Fibroblast of the conjunctiva (primary cell): ENCODE measurements at places on chromosomes 6 and 20.

GRCh38 chr20:6699921-6700562 lies 67.4 kb upstream of the BMP2 start:
- no peak for DNase-seq

DNA sequence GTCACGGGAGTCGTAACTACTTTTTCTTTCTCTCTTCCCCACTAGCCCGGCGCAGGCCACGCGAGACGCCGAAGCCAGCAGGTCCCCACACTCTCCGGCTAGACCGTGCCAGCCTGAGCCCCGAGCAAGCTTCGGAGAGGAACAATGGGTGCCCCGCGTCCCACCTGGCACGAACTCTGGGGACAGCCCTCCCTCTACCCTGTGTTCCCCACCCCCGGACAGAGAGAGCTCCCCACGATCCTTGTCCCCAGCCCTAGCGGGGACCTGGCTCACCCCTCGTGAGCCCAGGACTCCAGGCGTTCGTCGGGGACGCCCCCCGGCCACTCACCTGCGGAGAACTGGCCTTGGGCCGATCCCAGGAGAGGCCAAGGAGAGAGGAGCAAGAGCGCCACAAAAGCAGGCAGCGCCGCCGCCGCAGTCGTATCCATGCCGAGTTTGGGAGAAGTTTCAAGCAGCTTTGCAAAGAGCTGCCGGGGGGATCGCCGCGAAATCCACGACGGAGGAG lies 416 bp downstream of the PTPRK start:
- no peak for DNase-seq

DNA sequence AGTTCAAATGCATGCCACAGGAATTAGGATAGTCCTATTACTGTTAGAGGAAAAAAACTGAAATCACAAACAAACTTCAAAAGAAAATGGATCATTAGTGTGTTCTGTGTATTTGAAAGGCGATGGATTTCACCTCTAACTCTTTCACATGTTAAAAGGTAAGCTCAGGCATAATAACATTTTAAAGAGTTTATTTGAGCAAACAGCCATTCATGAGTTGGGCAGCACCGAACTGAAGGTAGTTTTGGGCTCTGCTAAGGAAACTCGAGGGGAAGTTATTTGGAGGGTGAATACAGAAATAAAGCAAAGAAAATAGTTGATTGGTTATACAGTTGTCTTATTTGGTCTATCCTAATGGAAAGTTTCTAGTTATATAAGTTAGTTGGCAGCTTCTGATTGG lies 546.5 kb upstream of the POU3F2 start:
- no peak for DNase-seq

DNA sequence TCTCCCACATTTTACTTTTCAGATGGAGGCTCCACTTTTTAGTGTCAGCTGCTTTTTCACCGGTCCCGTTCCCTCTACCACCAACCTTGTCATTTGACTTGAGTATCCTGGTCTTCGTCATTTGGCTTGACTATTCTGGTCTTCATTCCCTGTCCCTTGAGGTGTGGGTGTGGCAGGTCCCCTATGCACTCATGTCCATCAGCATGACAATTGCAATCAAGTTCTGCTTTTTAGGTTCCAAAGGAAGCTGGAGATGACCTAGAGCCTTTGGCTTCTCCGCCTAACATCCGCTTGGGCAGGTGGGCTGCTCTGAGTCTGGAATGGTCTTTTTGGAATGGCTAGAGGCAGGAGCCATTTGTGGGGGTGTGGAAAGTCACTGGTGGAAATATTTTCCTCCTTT lies 99.8 kb upstream of the MLN start:
- no peak for DNase-seq

- no peak for DNase-seq
Observed at GRCh38 chr20:17108896-17109295, 117.9 kb upstream of the PCSK2 start.

DNA sequence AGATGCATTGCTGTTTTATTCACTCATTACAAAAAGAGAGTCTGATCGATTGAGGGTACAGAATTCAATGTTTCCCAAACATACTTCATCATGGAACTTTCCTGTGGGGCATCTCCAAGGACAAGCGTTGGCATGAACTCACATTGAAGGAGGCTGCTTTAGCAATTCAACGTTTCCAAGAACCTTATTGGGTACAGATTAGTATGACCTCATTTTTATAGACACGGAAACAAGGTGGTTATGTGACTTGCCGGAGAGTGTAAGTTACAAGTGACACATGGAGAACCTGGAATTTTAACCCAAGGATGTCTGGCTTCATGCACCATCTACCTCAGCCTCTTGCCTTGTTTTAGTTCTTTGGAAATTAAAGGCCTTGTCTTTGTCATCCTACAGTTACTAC lies 8.8 kb downstream of the GPR31 start:
- DNase-seq, result no peak

- no peak for DNase-seq
Observed at GRCh38 chr6:33983721-33984465, 162.0 kb downstream of the GRM4 start.

DNA sequence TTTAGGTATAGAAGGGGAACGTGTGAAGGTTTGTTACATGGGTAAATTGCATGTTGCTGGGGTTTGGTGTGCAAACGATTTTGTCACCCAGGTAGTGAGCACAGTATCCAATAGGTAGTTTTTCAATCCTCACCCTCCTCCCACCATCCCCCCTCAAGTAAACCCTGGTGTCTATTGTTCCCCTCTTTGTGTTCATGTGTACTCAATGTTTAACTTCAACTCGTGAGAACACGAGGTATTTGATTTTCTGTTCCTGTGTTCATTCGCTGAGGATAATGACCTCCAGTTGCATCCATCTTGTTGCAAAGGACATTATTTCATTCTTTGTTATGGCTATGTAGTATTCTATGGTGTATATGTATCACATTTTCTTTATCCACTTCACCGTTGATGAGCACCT lies 11.6 kb upstream of the VNN1 start:
- DNase-seq, result no peak

GRCh38 chr20:49160057-49160929 lies 27.8 kb downstream of the STAU1 start:
- DNase-seq, result no peak

GRCh38 chr6:39849228-39849627 lies 57.1 kb downstream of the DAAM2 start:
- no peak for DNase-seq

DNA sequence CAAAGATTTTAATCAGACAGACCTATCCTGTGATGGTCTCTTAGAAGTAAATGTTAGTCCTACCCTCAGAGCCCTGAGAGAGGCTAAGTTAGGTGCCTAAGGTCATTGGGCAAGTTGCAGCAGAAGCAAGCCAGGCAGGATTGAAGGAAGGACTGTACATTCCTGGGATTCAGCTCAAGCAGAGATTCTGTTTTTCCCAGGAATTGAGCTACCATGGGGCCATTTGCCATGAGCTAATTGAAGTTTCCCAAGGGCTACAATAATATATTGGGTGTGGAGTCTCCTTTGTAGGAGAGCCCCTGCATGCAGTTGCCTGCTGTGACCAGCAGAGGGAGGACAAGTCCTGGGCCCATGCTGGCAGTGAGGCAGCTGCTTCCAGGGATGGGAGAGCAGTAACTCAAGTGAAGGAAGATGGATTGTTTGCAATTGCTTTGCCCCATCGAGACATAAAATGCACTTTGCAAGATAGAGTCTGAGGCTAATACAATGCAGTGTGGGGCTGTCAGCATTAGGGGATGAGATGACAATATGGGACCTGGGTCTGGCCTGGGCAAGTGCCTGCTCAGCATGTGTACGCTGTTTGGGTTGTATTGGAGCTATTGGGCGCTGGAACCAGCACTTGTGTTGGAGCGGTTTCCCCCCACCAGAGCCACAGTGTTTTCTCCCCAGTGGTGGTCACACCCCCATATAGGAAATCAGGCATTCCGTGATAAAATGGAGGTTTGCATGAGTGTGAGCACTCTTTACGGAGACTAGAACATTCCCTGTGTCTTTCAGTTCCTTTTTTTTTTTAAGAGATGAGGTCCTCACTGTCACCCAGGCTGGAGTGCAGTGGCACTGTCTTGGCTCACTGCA lies 27.9 kb downstream of the DNMT3B start:
- peak; percentile 51 for DNase-seq

DNA sequence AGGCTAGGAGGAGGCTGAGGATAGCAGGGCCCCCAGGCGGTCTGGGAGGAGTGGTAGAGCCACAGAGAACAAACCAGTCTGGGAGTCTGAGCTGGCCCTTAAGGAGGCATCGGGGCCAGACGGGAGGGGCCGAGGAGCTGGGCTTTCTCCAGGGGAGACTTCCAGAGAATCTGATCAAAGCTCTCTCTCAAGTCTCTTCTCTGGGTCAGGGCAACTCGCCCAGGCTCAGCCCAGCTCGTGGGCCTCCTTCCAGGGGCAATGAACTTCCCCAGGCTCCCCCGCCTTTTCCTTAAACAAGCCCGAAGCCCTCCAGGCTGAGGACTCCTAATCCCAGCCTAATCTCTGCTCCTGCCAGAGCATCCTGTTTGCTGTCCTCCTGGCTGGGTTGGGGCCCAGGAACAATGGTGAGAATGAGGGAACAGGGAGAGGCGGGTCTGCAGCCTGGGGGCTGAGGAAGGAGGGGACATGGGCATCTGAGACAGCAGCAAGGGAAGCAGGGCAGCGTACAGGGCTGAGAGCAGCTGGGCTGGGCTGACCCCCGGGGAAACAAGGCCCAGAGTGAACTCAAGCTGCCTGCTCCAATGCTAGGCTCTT lies 173.6 kb downstream of the ANKRD60 start:
- DNase-seq, result no peak
